Activated B cell treated with CpG ODN at 0.5 μM for 24 hours (primary cell): ENCODE measurements at places on chromosomes 4 and X.

- no peak overlapping the region for H3K4me3 ChIP-seq
- peaks cover 7% of the 10 kb centered on the region for H3K4me1 ChIP-seq
- H3K36me3 ChIP-seq: no peaks in the 10 kb centered on the region
- no peak overlapping the region for H3K27ac ChIP-seq
Measured at GRCh38 chrX:24372021-24372763, 11.8 kb downstream of the SUPT20HL1 start.

GRCh38 chrX:119374736-119375135 is 24.4 kb upstream of the SLC25A43 start:
- no peaks in the 10 kb centered on the region for H3K36me3 ChIP-seq
- no peaks in the 10 kb centered on the region for H3K4me1 ChIP-seq
- H3K27ac ChIP-seq: no peak overlapping the region
- peaks cover 4% of the 10 kb centered on the region for H3K27me3 ChIP-seq

GRCh38 chr4:75790024-75790423 is 65.6 kb downstream of the USO1 start:
- H3K4me1 ChIP-seq: peaks cover 11% of the 10 kb centered on the region
- H3K4me3 ChIP-seq: no peak overlapping the region
- H3K27ac ChIP-seq: no peak overlapping the region
- DNase-seq: no peak
- no peaks in the 10 kb centered on the region for H3K27me3 ChIP-seq
- H3K36me3 ChIP-seq: peaks cover 56% of the 10 kb centered on the region

DNA sequence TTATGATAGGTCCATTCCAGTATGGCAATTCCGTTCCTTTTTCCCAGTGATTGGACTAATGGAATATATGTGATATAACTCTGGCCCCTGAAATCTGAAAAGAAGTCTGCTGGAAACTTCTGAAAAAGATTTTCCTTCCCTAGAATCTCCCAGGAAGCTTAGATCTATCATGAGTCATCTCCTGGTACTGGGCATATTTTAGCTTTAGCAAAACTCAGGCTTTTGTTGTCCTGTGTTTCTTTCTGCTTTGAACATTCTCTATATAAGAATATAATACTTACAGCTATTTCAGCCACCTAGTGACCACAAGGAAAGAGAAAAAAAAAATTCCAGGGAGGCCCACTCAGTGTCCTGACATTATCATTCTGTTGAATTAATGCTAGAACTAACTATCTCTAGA is 597.2 kb upstream of the GRIA3 start:
- no peaks in the 10 kb centered on the region for H3K27me3 ChIP-seq
- DNase-seq: no peak
- H3K27ac ChIP-seq: no peak overlapping the region
- no peaks in the 10 kb centered on the region for H3K4me1 ChIP-seq

DNA sequence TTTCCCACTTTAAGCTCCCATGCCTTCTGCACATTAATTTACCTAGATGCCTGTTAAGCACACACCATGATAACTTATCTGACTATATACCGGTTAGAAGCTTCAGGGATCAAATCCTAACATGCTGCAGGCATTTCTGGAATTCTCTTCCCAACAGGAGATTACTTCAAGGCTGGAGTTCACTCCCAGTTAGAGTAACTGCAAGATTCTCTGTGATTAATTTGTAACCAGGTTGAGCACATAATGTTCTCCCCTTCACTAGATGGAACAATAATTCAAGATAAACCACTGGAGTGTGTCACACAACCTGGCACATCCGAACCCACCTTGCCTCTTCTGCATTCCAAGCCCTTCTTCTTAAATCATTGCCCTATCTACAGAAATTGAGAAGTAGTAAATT is 11.8 kb upstream of the UGT2A3 start:
- H3K4me1 ChIP-seq: no peaks in the 10 kb centered on the region
- H3K27ac ChIP-seq: no peak overlapping the region
- H3K4me3 ChIP-seq: no peak overlapping the region
- no peaks in the 10 kb centered on the region for H3K36me3 ChIP-seq
- no peaks in the 10 kb centered on the region for H3K27me3 ChIP-seq

DNA sequence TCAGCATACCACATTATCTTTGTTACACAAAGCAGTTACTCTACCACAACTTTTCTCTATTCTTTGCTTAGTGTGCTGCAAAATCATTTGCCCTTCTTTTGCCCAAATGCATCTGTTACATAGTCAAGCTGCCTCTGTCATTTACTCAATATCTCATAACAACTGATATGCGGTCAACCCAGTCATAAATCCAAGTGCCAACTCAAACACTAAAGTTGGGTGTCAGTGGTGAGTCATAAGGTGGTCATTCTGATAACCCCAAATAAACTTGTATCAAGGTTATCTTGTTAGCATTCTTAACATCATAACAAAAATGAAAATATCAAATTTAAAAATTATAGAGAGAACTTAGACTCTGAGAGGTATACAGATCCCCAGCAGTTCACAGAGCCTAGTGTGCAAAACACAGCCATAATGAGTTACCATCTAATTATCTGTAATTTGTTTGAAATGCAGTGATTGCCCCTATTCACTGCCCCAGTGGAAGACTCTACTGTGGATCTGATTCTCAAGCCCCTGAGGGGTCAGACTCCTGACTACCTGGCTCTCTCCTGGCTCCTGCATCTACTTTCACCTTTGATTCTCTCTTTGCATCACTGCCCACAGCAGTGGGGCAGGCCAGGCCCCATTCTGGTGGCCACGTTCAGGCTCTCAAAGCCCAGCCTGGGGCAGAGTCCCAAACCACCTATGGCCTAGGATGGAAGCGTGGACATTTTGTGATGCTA is 29.2 kb downstream of the TBC1D9 start:
- peaks cover 78% of the 10 kb centered on the region for H3K4me1 ChIP-seq
- peaks cover 20% of the 10 kb centered on the region for H3K36me3 ChIP-seq

DNA sequence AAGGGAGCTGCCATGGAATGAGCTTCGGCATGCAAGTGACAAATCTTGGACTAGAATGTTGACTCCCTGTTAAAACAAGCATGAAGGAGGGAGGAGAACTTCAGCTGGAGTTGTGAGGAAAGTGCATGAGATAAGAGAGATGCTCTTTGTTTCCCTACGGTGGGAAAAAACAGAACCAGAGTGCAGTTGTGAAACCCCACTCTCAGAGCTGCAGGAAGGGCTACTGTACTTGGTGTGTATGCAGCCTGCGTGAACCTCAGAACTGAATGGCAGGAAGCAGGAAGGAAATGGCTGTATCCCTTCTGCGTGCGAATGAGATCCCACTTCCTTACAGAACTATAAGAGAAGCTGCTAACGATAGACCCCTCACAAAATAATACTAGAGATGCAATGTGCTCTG is 57.2 kb downstream of the EGF start:
- peaks cover 21% of the 10 kb centered on the region for H3K4me1 ChIP-seq
- no peak overlapping the region for H3K27ac ChIP-seq
- no peak overlapping the region for H3K4me3 ChIP-seq
- no peak for DNase-seq

DNA sequence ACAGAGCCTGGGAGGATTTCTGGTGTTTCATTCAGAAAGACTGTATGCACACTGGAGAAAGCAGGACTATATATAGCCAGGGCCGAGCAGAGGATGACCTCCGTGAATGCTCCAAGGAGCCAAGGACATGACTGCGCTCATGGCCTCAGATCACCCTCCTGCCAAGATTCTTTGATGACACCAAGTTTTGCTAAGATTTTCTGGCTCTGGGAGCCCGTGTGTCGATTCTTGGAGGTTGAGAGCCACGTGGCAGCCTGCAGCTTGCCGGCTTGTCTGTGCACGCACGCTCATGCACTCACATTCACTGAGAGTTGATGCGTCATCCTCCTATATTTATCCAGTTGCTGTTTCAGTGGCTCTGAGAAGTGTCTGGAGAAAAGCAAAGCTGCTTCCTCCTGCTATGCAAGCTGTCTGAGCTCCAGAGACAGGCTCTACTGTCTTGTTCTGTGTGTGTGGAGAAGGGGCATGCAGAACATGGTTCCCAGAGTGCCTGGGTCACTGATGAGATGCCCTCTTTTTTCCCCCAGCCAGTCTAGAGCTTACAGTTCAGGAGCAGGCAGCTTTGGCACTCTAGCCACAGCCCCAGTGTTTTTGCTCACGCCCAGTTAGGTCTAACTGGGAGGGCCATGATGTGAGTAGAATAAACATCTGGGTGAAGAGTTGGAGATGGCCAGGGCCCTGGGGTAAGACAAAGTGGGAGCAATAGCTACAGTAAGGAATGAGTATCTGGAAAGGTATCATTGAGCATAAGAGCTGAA is 64.9 kb upstream of the SCOC start:
- H3K36me3 ChIP-seq: no peaks in the 10 kb centered on the region
- no peak overlapping the region for H3K27ac ChIP-seq
- H3K4me1 ChIP-seq: peaks cover 3% of the 10 kb centered on the region
- no peak overlapping the region for H3K4me3 ChIP-seq
- peaks cover 4% of the 10 kb centered on the region for H3K27me3 ChIP-seq

DNA sequence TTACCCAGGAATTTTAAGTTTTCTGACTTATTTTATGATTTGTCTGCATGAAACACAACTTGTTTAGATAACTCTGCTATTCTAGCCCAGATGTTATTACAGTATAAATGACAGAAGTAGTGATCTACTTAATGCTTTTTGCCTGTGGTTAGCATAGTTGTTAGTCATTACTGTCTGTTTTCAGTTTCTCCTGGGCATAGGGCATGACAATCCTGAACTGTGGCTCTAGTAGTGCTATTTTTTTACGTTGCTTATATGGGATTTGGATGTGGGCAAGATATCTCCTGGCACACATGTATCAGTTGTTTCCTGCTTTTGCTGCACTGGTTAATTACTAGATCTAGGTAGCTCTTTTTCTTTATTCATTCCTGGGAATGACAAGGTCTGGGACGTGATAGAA is 1005.8 kb downstream of the PCDH18 start:
- H3K27ac ChIP-seq: no peak overlapping the region
- DNase-seq: no peak
- H3K4me3 ChIP-seq: no peak overlapping the region

GRCh38 chrX:65014230-65014629 is 38.0 kb upstream of the ZC4H2 start:
- H3K4me1 ChIP-seq: no peaks in the 10 kb centered on the region
- no peak overlapping the region for H3K27ac ChIP-seq
- no peaks in the 10 kb centered on the region for H3K36me3 ChIP-seq
- no peak overlapping the region for H3K4me3 ChIP-seq
- no peaks in the 10 kb centered on the region for H3K27me3 ChIP-seq

DNA sequence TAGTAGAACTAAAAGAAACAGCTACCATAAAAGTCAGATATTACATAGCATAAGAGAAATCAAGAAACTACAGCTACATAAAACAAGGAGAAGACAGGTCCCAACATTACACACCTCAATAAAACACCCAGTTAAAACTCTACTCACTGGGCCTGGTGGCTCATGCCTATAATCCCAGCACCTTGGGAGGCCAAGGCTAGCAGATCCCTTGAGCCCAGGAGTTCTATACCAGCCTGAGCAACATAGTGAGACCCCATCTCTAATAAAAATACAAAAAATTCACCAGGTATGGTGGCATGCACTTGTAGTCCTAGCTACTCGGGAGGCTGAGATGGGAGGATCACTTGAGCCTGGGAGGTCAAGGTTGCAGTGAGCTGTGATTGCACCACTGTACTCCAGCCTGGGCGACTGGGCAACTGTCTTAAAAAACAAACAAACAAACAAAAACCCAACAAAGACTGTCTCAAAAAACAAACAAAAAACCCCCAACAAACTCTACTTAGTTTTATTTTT is 15.2 kb upstream of the TXLNG start:
- no peak overlapping the region for H3K4me3 ChIP-seq
- no peaks in the 10 kb centered on the region for H3K27me3 ChIP-seq
- H3K36me3 ChIP-seq: no peaks in the 10 kb centered on the region
- H3K4me1 ChIP-seq: no peaks in the 10 kb centered on the region
- H3K27ac ChIP-seq: no peak overlapping the region

DNA sequence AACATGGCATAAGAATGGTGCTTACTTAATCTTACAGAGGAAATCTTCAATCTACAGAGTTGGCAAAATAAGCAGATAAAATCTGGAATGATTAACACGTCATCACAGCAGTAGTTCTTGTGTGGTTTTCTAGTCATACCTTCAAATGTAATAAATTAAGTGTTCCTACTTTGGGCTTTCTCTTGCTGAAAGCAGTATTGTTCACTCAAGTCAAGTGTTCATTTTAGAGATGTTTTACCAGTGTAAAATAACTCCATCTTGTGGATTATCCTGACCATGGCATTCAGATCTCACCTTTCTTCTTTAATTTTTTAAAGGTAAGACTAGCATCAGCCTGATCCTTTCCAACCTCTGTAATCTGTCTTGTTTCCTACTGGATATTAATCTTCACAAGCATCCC is 72.9 kb downstream of the ADAMTS3 start:
- H3K27ac ChIP-seq: no peak overlapping the region
- DNase-seq: no peak
- no peak overlapping the region for H3K4me3 ChIP-seq
- H3K36me3 ChIP-seq: no peaks in the 10 kb centered on the region

- H3K4me1 ChIP-seq: peaks cover 70% of the 10 kb centered on the region
- DNase-seq: no peak
- H3K4me3 ChIP-seq: no peak overlapping the region
- no peaks in the 10 kb centered on the region for H3K27me3 ChIP-seq
- H3K36me3 ChIP-seq: peaks cover 22% of the 10 kb centered on the region
- no peak overlapping the region for H3K27ac ChIP-seq
Measured at GRCh38 chr4:113559947-113560346, 201.6 kb downstream of the CAMK2D start.

GRCh38 chr4:154471032-154471431 is 20.6 kb downstream of the DCHS2 start:
- no peak overlapping the region for H3K4me3 ChIP-seq
- H3K4me1 ChIP-seq: no peaks in the 10 kb centered on the region
- DNase-seq: no peak
- no peaks in the 10 kb centered on the region for H3K36me3 ChIP-seq
- no peak overlapping the region for H3K27ac ChIP-seq

GRCh38 chr4:74527049-74527448 is 82.1 kb downstream of the AREG start:
- no peak for DNase-seq
- H3K36me3 ChIP-seq: no peaks in the 10 kb centered on the region
- no peaks in the 10 kb centered on the region for H3K4me1 ChIP-seq
- H3K4me3 ChIP-seq: no peak overlapping the region

GRCh38 chr4:27000820-27001219 is 140.2 kb downstream of the STIM2 start:
- H3K27me3 ChIP-seq: no peaks in the 10 kb centered on the region
- DNase-seq: no peak
- peaks cover 37% of the 10 kb centered on the region for H3K36me3 ChIP-seq
- peaks cover 26% of the 10 kb centered on the region for H3K4me1 ChIP-seq
- H3K27ac ChIP-seq: peak overlapping the region; percentile 21
- no peak overlapping the region for H3K4me3 ChIP-seq

GRCh38 chr4:114791976-114792375 is 193.4 kb downstream of the UGT8 start:
- no peak overlapping the region for H3K4me3 ChIP-seq
- no peaks in the 10 kb centered on the region for H3K36me3 ChIP-seq
- no peak overlapping the region for H3K27ac ChIP-seq
- H3K27me3 ChIP-seq: no peaks in the 10 kb centered on the region
- no peaks in the 10 kb centered on the region for H3K4me1 ChIP-seq

GRCh38 chrX:22969411-22969810 is 30.3 kb upstream of the DDX53 start:
- DNase-seq: no peak
- no peaks in the 10 kb centered on the region for H3K4me1 ChIP-seq
- H3K4me3 ChIP-seq: no peak overlapping the region
- H3K27ac ChIP-seq: no peak overlapping the region
- H3K36me3 ChIP-seq: no peaks in the 10 kb centered on the region
